ENCODE measurements at places on chromosomes 5 and 9. TPM values are rescaled to one million over a fixed set of nuclear protein-coding genes. Genes with fewer than 3 reads are reported as not detected.

- DNase-seq: no peak
Measured at GRCh38 chr5:96856371-96856770, 19.9 kb upstream of the ERAP2 start.

GRCh38 chr9:133814586-133815208 is 76.5 kb upstream of the SARDH start:
- no peak for DNase-seq

DNA sequence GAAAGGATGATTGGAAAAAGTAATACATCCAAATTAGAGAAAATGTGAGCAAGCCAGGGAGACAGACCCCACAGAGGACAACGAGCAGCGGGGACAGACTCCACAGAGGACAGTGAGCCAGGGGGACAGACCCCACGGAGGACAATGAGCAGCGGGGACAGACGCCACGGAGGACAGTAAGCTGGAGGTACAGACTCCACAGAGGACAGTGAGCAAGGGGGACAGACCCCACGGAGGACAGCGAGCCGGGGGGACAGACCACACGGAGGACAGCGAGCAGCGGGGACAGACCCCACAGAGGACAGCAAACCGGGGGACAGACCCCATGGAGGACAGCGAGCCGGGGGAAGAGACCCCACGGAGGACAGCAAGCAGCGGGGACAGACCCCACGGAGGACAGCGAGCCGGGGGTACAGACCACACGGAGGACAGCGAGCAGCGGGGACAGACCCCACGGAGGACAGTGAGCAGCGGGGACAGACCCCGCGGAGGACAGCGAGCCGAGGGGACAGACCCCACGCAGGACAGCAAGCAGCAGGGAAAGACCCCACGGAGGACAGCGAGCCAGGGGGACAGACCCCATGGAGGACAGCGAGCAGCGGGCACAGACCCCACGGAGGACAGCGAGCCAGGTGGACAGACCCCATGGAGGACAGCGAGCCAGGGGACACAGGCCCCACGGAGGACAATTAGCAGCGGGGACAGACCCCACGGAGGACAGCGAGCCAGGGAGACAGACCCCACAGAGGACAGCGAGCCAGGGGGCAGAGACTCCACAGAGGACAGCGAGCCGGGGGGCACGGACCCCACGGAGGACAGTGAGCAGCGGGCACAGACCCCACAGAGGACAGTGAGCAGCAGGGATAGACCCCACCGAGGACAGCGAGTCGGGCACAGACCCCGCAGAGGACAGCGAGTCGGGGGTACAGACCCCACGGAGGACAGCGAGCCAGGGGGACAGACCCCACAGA is 1.9 kb upstream of the ZDHHC11 start:
- DNase-seq: no peak

DNA sequence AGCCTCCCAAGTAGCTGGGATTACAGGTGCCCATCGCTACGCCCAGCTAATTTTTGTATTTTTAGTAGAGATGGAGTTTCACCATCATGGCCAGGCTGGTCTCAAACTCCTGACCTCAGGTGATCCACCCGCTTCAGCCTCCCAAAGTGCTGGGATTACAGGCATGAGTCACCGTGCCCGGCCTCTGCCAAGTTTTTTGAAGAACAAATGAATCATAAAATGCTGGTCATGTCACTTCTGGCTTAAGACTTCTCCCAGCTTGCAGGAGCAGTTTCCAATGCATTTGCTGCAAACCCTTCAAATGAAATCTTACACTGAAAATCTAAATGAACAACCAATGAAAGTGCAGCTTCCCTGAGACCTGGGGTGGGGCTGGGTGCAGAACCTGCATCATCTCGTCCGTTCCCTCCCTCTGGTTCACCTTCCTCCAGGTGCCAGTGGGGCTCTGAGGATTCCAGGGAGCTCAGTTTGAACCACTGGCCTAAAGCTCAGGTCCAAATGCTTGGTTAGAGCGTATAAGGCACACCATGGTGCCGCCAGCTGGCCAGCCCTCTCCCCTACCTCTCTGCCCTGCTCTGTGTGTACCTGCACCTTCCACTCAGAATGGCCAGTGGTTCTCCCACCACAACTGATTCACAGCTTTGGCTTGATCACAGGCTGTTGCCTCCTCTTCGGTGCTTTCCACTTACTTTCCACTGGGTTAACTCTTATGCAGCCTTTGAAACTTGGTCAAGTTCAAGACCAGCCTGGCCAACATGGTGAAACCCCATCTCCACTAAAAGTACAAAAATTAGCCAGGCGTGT is 39.8 kb upstream of the FUBP3 start:
- no peak for DNase-seq

PCDHA6 gene
- not detected for total RNA-seq

IL6ST gene
- total RNA-seq: 24.7 TPM

Data from activated CD8-positive, alpha-beta memory T cell treated with anti-CD3 and anti-CD28 coated beads, Interleukin-2, amount 10 ng/mL, durations not matched to agents 7 days and 5 days (primary cell).